ENCODE measurements at places on chromosomes 5 and 9.

DNA sequence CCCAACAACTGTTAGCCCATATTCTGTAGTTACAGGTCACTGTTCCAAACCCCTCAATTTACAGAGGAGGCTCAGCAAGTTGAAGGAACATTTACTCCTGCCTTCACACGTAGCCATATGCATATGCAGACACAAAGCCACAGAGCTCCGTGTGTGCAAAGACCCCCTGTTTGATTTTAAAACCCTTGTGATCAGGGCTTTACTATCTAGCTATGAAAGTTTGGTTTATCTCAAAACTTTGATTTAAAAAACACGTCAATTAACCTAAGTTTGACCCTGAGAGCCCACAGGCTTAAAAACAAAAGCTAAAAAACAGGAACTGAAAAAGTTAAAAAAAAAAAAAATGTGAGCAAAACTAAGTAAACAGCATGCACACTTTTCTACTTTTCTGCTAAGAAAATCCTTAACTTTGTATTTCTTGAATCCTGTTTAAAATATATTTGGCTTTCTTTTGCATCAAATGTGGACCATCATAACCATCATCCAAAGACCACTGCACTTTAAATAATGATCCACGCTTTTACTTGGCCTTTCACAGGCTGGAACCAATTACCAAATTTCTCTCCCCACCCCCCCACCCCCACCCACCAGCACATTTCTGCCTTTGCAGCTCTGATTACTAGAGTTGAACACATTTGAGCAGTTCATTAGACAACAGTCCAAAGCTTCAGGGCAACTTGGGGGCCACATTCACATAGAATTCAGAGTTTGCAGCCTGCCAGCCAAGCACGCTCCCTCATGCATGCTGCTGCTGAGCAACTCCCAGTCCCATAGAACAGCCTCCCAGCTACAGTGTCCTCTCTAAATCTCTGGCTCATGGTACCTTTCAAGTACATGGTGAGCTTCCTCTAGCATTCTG lies 128.8 kb upstream of the MAP3K1 start:
- DNase-seq = no peak

GRCh38 chr5:163410505-163410904 lies 26.9 kb upstream of the CCNG1 start:
- no peak for DNase-seq

DNA sequence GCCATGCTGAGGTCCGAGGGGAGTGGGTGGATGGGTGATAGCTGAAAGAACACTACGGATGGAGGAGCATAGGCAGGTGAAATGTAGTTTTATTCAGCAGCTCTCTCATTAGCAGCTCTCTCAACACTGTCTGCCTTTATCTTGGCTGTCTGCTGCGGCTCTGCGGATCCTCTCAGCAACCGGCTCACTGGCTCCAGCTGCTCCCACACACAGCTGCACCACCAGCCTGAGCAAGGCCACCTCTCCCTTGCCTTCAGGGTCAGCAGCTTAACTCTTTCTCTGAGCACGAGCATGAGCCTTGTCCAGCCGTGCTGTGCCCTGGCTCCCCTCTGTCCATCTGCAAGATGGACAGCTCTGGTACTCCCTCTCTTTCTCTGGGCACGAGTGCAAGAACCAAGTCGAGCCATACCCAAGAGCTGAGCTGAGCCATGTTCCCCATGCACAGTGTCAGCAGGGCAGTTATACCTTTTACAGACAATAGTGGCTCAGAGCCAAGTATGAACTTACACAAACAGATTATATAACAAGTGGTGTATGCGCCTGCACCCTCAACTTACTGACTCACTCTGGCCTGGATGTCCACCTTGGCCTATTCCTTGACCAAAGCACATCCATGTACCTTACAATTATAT lies 108.5 kb downstream of the MACIR start:
- no peak for DNase-seq

DNA sequence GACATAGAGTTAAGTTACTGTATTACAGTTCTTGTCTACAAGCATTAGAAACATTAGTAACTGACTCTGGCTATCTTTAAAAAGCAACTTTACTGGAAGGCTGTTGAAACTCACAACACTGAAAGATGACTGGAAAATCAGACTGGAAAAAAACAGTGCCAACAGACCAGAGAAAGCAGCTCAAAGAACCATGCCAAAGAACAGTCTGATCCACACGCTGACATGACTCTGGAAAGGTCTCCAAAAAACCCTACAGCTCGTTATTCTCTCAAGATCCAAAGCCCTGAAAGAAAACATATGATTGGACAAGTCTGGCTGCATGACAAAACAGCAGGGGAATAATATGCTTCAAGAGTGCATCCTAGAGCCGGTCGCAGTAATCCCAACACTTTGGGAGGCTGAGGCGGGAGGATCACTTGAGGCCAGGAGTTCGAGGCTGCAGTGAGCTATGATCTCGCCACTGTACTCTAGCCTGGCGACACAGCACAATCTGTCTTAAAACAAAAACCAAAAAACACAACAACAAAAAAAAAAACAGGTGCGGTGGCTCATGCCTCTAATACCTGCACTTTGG lies 5.6 kb downstream of the GOLPH3 start:
- no peak for DNase-seq

GRCh38 chr5:31096238-31096865 lies 97.1 kb upstream of the CDH6 start:
- no peak for DNase-seq

GRCh38 chr5:69451941-69452647 lies 37.2 kb downstream of the MARVELD2 start:
- peak; percentile 68 for DNase-seq

DNA sequence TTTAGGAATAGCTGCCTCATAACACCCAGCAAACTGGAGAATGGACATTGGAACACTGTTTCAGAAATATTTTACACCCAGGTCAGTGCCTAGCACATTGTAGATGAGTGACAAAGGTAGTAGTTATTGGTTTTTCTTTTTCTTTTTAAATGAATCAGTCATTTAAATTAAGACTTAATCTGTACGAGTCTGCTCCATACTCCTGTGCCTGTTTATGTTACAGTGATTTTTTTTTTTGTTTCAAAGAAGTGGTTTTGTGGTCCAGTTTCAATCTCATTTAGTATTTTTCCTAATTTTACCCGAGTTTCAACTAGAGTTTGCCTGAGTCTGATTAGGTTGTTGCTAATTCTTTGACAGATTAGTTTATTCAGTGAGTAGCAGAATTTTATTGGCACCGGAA lies 16.2 kb downstream of the LMNB1 start:
- no peak for DNase-seq

DNA sequence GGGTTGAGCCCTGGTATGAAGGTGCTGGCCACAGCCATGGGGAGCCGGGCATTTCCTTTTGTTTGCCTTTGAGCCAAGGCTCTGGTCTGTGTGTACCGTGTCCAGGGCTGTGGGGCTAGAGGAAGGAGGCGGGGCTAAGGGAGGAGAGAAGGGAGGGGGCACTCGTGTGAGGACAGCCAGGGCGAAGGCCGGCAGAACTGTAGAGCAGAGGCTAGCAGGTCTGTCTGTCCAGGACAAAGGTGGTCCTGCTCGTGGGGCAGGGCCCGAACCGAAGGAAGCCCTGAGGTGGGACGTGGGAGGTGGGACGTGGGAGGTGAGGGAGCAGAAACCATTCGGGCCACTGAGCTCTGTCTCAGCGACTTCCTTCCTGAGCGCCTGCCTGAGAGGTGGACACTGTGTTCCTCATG lies 41.3 kb upstream of the TESK1 start:
- DNase-seq = no peak

DNA sequence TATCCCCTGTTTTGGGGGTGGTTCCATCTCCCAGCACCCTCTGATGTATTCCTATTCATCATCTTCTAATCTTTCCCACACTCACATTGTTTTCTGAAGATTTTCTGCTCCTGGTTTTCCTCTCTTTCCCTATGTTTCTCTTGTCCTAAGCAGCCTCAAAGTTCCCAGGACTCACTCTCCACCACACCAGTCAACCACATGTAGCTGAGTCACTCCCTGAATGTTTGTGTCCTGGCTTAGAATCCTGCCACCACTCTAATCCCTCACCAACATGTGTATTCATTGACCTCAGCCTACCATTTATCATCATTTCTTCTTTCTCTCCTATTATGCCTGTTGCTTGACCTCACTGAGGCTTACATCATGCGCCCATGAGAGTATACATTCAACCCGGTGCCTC lies 282.4 kb upstream of the ADAMTS16 start:
- no peak for DNase-seq

DNA sequence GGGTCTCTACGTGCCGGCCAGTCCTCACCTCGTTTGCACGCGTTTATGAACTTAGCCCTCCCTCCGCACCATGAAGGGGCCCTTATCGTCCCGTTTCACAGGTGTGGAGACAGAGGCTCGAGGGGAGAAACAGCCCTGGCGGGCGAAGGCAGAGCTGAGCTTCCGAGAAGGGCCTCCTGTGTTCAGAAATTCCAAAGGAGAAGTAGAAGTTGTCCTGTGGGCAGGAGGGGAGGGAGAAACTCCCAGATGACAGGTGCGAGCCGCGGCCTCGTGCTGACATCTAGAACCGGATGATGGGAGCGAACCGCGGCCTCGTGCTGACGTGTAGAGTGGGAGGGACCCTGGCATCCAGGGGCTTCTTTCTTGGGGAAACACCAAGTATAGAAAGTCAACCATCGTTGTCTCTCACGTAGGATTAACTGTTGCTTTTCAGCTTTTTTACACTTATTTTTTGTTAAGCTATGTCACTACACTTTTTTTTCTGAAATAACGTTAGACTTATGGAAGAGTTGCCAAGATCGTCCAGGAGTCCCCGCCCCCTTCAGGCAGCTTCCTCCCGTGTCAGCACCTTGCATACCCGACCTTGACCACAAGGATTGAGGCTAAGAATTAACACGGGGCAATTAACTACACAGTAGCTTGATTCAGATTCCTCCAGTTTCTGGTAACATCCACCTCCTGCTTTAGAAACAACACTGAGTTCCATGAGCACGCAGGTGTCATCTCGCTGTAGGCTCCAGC lies 42.8 kb upstream of the NKD2 start:
- no peak for DNase-seq

GRCh38 chr5:51558682-51559081 lies 175.4 kb downstream of the ISL1 start:
- no peak for DNase-seq

DNA sequence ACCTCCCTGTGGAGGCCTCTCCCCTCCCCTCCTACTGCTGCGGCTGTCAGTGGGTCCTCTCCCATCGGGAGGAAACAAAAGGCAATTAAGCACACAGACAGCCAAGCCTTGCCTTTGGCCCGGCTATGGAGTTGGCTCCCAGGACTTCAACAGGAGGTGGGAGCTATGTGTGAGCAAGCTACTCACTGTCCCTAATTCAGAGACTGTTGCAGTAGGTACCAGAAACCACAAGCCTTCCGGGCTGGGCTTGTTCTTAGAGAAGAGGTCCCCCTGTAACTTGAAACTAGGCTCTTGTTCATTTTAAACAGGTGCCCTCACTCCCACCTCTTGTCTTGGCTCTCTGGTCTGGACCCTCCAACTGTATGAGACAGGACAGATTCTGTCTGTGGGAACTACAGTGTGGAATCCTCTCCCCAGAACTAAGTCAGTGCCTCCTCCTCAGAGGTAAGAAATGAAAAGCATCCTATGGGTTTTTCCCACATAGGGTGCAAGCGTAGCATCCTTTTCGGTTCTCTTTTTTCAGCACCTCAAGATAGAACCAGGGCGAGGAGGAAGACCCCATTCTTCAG lies 561.1 kb downstream of the EBF1 start:
- DNase-seq = no peak

DNA sequence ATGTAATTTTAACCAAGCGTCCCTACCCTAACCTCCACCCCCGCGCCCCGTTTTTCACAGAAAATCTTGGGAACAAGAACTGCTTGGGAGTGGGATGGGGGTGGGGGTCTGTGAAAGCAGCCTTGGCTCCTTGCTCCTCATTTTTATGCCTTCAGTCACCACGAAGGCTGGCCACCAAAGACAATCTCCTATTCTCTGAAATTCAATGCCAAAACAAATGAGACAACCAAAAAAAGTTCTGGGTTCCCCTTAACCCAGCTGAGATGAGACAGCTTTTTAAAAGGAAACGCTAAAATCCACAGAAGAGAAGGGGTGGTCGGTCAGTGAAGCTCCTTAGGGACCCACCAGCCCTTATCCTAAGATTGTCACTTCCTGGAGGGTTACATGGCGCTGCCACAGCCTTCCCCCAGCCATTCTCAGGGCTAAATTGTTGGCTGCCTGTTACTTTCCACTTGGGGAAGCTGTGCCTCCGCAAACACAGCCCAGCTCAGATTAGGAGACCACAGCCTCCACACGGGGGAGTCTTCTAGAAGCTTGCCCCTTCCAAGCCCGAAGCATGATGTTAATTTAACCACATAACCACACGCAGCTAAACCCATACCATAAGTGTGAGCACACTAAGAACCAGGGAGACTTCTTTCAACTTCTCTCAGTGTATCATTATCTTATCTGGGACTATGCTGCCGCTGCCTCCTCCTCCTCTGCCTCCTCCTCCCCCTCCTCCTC lies 136.3 kb downstream of the FOXD1 start:
- DNase-seq = no peak

GRCh38 chr5:63554191-63554590 lies 408.1 kb downstream of the HTR1A start:
- no peak for DNase-seq

- peak; percentile 23 for DNase-seq
Observed at GRCh38 chr9:111349766-111350165, 19.7 kb upstream of the OR2K2 start.
